Mesothelial cell of epicardium (in vitro differentiated cells): ENCODE measurements at places on chromosomes 12 and 14.

GRCh38 chr14:87494010-87494409, 499.0 kb downstream of the GALC start:
- no peak for DNase-seq

DNA sequence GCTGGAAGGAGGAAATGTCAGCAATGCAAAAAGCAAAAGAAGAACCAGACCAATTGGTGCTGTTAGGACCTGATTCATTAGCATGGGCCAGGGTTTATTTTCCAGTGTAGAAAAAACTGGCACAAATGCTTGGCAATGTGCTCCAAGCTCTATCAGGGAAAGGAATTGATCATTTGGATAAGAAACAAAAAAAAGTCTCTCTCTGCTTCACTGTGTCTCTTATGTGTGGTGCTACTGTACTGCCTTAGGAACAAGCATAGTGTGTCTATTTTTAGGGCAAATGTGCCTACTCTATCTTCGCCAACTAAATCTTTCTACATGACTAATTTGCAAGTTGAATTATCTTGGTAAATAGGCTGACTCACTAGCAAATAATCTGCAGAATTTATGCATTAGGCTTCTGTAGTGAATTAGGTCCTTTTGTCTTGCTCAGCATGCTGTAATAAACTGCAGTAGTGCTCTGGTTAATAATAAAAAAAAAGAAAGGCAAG, 236.7 kb downstream of the MDGA2 start:
- no peak for DNase-seq

GRCh38 chr12:105060715-105061378, 23.4 kb downstream of the ALDH1L2 start:
- no peak for DNase-seq

DNA sequence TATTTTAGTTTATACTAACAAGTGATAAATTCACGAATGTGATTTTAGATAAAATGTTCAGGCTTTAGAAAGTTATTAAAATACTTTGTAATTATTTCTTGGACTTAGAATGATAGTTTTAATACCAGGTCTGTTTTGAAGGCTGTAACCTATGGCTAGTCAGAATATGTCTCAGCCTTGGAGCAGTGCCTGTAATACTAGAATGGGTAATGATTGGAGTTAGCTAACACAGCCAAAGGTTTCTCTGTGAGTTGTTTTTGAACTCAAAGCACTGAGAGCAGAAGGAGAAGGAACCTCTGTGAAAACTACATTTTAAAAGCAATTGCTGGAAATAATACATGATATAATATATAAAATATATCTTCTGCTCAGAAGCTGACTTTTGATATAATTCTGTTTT, 110.1 kb downstream of the TMEM117 start:
- no peak for DNase-seq

GRCh38 chr12:2606186-2606910, 188.4 kb upstream of the FKBP4 start:
- DNase-seq = no peak

DNA sequence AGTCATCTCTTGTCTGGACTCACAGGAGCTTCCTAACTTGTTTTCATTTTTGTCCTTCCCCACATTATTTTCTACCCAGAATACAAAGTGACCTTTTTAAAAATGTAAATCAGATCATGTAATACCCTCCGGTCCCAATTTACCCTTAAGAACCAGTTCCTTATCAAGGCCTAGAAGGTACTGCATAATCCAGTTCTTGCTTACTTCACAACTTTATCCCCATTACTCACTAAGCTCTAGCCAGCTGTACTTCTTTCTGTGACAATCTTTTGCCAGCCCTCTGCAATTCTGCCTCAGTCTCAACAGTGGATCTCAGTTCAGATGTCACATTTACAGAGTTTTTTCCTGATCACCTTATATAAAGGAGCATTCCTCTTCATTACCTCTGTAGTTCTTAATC, 11.6 kb downstream of the RAP1B start:
- DNase-seq = no peak

GRCh38 chr12:15322164-15323061, at the start of gene PTPRO:
Gene PTPRO, plus strand, starts transcription at chr12:15322508.
- peak; percentile 23 for DNase-seq

- no peak for DNase-seq
These were observed 26.6 kb upstream of the APPL2 start for GRCh38 chr12:105262461-105263184.

- DNase-seq = no peak
These were observed 91.6 kb upstream of the GRIN2B start for GRCh38 chr12:14072987-14073386.

DNA sequence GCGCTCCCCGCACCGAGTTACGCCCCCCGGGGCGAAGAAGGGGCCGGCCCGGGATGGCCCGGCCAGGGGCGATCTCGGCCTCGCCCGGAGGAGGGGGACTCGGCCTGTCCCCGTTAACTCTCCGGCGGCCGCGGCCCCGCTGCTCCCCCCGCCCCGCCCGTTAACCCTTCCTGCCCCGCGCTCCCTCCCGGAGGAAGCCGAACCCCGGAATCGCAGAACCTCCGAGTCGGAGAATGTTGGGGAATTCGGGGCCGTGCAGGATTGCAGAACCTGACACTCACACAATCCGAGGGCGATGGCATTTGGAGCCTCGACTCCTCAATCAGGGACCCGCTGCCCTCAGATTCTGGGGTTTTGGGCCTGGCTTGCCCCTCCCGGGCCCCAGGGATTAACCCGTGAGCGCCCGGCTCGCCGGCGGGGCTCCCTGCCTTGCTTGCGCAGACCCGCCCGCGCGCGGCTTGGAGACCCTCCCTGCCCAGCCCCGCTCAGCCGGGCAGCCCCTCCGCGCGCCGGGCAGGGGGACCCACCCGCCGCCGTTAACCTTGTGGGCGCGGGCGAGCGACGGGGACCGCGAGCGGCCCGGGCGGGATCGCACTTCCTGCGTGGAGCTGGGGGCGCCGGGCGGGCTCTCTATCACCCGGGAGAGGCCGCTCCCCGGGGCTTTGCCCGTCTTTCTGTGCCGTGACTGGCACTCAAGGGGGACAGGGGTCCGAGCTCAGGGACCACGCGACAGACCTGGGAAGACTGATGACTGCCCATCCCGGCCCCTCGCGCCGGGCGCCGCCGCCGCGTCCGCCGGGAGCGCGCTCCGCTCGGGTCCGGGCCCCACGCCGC, 18.8 kb downstream of the BEGAIN start:
- no peak for DNase-seq

DNA sequence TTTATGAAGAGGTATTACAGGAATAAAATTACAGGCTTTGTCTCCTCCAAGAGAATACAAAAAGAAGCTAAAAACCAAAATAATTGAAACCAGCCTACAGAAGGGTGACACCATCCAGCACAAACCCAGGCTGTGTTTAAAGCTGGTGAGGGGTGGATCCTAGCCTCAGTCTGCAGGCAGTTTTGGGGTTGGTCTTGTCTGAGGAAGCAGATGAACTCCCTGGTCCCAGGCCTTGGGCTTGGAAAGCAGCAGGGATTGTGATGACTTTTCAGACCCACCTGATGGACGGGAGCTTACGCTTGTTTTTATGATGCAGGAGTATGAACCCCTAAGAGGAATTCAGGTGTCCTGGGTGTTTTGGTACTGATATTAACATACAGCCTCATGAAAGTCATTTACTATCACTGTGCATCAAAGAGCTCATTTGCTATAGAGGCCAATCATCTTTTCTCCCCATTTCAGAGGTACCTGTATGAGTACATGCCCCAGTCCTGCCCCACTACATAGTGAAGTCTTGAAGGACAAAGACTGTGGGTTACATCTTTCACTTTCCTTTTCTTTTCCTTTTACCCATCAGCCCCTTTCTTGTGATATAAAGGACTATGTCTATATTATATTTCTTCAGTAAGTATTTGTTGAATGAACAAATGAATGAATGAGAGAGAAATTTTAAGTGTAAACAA, 18.1 kb downstream of the PRICKLE1 start:
- no peak for DNase-seq

DNA sequence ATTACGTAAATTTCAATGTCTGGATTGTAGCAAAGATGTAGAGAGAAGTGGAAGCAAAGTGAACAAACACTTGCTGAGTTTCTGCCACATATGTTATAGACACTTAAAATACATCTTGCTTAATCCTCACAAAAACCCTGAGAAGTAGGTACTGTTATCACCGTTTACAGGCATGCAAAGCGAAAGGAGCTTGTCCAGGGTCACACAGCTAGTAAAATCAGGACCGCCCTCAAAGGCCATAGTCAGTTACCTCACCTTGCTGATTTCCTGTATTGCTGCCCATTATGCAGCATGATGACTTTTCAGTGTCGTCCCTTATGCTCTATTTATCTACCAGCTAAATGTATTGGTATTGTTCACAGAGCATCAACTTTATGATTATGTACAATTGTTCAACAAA, 39.8 kb downstream of the TRHDE start:
- no peak for DNase-seq

GRCh38 chr12:49190974-49191373, 2.1 kb upstream of the TUBA1A start:
- DNase-seq = no peak

GRCh38 chr12:76065917-76066316, 18.6 kb downstream of the NAP1L1 start:
- no peak for DNase-seq

GRCh38 chr12:11656550-11656949, 7.1 kb downstream of the ETV6 start:
- no peak for DNase-seq

DNA sequence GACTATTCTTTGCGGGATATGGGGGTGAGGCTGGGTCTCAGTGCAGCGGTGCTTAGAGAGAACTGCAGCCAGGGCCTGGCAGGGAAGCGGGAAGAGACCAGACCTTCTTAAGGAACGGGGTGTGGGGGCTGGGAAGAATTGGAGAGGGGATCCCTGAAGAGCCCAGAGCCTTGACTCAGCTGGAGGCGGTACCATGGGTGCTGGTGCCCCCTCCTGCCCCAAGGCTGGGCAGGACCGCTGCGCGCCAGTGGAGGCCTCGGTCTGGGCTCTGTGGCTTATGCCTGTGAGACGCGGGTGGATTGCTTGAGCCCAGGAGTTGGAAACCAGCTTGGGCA, 1.3 kb upstream of the RNU7-1 start:
- no peak for DNase-seq

DNA sequence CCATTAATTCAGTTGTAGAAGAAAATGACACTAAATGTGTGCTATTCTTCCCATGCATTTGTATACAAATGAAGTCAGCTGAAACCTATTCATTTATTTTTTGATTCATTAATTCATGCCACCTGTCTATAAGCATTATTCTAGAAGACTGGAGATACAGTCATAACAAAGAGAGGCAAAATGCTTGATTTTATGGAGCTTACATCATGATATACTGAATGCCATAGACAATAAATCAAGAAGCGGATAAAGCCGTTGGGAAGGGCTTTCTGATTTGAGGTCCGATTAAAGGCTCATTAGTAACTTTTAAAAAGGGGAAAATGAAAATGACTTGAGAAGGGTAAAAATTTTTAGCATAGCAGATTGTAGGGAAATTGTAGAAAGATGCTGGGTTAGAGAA, 494.9 kb downstream of the RERGL start:
- DNase-seq = no peak

- no peak for DNase-seq
These were observed 10.2 kb downstream of the STX2 start for GRCh38 chr12:130828895-130829294.

GRCh38 chr14:38866461-38866860, 236.6 kb downstream of the SEC23A start:
- DNase-seq = no peak

- no peak for DNase-seq
These were observed 162.5 kb downstream of the SLC38A4 start for GRCh38 chr12:46663318-46663717.

GRCh38 chr14:23174296-23175184, 8.9 kb downstream of the SLC7A8 start:
- DNase-seq = no peak

DNA sequence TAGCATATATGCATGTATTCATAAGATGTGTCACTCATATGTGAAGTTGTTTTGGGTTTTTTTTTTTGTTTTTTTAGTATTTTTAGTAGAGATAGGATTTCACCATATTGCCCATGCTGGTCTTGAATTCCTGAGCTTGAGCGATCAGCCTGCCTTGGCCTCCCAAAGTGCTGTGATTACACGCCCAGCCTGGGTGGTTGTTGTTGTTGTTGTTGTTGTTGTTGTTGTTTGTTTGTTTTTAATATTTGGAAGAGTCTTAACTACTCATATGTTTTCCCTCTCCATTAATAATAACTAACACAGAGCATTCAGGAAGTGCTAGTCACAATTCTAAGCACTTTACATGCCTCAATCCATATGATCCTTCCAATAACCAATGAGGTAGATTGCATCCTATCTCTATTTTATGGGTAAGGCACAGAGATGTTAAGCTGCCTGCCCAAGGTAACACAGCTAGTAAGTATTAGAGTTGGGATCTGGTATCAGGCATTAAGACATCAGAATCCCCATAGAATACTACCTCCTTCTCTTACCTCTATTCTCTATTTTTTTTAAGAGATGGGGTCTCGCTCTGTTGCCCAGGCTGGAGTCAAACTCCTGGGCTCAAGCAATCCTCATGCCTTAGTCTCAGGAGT, 27.6 kb downstream of the SLC25A21 start:
- no peak for DNase-seq

- DNase-seq = peak; percentile 44
These were observed 1.8 kb downstream of the COX6A1 start for GRCh38 chr12:120439646-120440247.

DNA sequence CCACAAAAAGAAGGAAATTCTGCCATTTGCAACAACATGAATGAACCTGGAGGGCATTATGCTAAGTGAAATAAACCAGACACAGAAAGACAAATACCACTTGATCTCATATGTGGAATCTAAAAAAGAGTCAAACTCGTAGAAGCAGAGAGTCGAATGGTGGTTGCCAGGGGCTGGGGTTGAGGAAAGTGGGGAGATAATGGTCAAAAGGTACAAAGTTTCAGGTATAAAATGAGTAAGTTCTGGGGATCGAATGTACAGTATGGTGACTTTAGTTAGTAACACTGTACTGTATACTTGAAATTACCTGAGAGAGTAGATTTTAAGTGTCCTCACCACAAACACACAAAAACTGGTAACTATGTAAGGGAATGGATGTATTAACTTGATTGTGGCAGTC, 129.4 kb downstream of the PPM1H start:
- no peak for DNase-seq

GRCh38 chr14:95180966-95181741, 23.8 kb upstream of the DICER1 start:
- no peak for DNase-seq
